ENCODE measurements at places on chromosomes 7 and 10.
A peak's percentile ranks its signal among the peaks of the same experiment; 100 is the strongest.

- DNase-seq, result no peak
These were observed 21.6 kb upstream of the GIMAP2 start for GRCh38 chr7:150663802-150664494.

DNA sequence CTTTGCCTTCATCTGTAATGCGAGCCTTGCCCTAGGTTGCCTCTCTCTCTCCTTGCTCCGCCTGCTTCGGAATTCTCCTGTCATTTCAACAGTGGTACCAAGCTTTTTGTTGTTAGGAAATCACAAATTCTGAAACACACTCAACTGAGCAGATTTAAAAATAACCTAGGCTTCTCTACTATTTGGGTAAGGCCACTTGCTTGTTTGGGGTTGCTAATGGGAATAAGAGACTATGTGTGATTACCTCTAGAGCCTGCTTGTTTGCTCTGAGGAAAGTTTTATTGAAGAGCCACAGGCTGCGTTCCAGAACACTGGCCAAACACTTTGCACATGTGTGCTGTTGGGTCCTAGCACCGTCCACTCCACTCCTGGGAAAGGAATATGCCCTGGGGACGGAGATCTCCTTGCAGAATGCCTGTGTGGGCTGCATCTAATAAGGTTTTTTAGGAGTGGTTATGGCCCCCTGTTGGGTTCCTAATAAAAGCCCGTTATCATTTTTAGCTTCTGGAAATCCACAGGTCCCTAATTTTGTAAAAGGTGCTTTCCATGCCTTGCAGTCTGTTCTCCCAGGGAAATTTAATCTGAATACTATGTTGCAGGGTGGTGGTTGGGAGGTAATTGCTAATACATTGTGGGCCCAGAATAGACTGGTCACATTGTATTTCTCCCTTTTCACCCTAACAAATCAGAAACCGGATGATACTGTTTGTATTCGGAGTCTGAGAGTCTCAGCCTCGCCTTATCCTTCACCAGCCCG is 68.7 kb upstream of the KLF6 start:
- DNase-seq, result no peak

DNA sequence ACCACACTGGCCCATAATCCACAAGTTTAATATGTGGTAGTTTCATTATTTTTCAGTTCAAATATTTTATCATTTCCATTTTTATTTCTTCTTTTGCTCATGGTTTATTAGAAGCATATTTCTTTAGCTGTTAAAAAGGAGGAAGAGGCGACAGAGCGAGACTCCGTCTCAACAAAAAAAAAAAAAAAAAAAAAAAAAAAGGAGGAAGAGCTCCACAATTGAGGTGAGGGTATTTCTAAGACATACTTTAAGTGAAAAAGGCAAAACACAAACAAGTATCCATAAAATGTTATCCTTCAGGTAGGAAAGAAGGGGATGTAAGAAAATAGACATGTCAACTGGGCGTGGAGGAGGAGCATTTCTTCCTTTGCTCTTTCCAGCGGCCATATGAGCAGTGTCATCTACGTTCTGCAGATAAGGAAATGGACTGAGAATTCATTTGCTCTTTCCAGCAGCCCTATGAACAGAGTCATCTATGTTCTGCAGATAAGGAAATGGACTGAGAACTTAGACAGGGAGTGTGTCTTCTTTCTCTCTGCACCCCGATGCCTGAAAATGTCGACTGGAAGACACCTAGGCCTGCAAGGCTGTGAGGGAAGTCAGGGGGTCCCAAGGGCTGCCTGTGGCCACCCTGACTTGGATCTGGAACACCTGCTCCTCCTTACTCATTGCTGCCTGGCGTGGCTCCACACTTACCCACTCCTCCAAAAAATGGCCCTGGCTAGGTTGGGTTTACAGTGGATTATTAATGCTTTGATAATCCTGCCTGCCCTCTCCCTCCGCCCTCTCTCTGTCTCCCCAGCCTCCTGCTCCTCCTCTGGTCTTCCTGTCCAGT is 18.9 kb upstream of the RAMP3 start:
- no peak for DNase-seq

DNA sequence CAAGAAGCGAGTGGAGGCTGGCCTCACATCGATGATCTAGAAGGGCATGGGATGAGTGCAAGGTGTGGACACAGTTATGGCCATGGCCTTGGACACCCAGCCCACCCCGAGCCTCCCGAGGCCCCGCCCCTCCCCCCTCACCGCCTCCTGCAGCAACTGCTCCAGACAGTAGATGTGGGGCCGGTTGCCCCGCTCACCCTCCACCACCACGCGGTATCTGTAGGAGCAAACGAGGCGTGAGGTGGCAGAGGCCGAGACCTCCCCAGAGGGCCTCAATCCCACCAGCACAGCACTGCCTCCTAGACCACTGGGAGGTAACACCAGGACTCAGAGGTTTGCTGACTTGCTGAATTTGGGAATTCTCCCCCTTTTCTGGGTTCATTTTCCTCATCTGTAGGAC is 37.6 kb downstream of the SLC29A4 start:
- DNase-seq, result no peak

- DNase-seq, result no peak
These were observed 101.7 kb upstream of the TMEM26 start for GRCh38 chr10:61554925-61555324.

DNA sequence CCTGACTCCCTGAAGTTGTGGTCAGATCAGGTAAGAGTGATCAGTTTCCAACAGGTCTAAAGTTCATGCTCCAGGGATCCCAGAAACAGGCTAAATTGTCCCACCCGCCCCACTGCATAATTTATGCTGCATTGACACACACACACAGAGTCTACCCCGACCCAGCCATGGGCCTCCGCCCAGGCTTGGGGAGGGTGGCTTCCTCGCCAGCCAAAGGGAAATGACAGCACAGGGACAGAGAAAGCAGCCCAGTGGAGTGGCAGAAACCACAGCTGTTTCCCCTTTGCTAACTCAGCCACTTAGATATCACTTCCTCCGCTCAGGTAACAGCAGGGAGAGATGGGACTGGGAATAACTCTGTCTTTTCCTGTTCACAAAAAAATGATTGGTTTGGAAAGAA is 9.4 kb downstream of the SH3PXD2A start:
- no peak for DNase-seq

GRCh38 chr10:124166431-124167125 is 73.2 kb upstream of the CHST15 start:
- no peak for DNase-seq

GRCh38 chr7:99312316-99313203 is 13.1 kb upstream of the ARPC1A start:
- DNase-seq, result no peak

DNA sequence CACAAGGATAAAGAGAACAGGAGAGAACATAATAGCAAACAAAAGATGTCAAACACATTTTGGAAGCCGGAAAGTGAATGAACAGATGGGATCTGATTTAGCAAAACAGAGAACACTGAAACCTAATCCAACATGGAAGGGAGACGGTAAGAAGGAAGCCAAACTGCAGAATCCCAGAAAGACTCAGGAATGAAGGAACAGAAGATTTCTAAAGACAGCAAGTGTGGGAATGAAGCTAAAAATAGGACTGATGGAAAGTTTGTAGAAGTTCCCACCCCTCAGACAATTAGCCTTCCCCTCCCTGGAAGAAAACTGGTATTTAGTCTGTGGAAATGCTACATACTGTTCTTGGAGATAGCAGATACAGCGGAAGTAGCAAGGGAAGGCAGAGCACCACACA is 40.8 kb downstream of the SLC16A12 start:
- DNase-seq, result no peak

DNA sequence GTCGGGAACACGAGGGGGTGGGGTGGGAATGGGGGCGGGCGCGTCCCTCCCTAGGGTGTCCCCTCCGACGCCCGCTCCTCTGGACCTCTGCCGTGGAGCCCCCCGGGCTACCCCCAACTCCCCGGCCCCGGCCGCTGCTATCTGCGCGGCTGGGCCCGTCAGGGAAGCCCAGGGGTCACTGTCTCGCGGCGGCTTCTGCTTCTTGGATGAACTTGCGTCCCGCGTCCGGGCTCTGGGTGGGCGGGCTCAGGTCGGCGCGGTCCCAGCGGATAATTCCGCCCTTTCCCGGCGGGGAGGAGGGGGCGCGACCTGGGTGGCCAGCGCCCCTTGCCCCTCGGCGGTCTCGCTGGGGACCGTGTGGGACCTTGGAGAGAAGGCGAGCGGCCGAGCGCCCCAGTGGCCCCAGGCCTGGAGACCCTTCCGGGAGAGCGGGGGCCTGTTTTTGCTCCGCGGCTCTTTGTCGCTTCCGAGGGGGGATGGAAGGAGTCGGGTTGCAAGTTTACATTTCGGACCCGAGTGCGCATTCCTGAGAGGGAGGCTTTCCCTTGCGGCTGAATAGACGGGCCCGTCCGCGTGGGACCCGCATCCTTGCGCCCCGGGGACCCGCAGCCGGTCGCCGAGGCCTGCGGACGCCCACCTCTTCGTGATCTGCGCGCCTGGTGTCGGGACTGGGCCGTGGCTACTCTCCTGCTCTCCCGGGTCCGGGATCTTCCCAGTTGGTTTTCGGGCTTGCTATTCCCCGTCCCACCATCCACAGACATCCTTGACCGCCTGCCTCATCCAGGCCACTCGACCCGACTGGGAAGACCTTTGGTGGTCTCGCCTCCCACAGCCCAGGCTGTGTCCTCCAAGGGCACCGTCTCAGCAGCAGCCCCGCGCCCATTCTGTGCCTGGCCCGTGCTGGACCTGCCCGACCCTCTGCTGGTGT is 812 bp downstream of the DOCK1 start:
- no peak for DNase-seq

DNA sequence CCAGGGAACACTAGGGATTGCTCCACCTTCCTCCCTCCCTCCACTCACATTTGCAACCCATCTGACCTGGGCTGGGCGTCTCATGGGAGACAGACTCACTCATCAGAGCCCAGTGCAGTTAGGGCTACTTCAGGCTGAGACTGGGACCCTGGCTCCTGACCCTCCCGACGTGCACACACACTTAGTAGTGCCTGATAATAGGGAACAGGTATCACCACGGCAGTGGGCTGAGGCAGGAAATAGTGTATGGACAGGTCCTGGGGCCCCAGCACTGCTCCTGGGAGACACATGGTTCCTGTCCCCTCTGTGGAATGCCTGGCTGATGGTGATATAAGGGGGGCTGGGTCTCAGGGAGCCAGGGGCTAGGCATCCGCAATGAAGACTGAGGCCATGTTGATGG is 14.3 kb downstream of the AQP1 start:
- DNase-seq, result no peak

GRCh38 chr10:77909749-77910375 is 16.7 kb downstream of the DLG5 start:
- no peak for DNase-seq

DNA sequence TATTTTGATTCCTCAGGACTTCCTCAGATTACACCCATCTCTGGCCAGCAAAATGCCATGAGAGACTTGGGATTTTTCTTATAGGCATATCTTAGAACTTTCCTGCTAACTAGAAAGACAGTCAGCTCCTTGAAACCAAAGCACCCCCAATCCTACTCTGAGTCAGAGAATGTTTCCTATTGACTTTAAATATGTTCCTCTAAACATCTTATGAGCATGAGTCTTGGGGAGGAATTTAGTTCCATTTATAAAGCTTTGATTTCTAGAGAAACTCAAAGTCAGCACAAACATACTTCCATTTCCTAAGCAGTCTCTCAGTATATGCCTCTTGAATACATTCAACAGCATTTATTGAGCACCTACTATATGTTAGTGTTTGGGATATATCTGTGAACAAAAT is 128.5 kb downstream of the INHBA start:
- peak; percentile 40 for DNase-seq

GRCh38 chr10:101602761-101603398 is 14.8 kb downstream of the DPCD start:
- peak; percentile 31 for DNase-seq

GRCh38 chr10:125283191-125283835 is 123.0 kb upstream of the CTBP2 start:
- DNase-seq, result no peak

GRCh38 chr7:131602304-131602993 is 46.0 kb upstream of the PODXL start:
- DNase-seq, result no peak

DNA sequence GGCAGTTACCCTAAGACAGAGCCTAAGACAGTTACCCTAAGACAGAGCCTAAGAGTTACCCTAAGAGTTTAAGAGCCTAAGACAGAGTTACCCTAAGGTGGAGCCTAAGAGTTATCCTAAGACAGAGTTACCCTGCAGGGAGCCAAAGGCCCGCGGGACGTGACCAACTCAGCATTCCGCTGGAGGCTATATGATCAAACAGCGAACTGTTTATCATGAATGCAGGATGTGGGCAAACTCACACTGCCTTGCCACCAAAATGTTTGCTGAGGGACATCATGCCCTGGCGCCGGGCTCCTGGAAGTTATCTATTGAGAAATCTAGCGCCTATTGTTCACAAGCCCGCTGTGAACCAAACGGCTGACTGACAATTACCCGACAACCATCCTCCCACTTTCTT is 49.9 kb downstream of the BLVRA start:
- DNase-seq, result no peak

GRCh38 chr10:61065051-61065450 is 121.1 kb upstream of the RHOBTB1 start:
- no peak for DNase-seq

DNA sequence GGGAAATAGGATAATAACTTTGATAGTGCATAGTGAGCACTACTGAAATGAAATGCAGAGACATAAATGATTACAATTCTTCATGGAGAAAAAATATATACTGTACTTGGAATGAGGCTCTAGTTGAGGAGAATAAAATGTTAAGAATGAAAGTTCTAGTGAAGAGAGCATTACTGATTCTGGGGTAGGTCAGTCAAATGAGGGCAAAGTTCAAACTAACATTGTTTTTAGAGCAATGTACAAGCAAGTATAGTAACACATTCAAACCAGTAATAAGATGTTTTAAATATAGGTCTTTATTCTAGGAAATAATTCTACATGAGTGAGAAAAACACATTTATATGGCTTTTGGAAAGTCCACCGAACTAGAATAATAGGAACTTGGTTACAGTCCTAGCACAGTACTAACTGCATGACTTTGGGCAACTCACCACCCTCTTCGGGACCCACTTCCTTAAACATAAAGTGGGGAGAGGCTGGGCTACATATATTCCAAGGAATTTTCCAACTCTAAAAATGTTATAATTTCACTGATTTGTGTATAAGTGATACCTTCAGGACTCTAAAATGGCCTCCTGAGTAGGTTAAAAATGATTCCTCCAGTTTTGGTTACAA is 86.4 kb downstream of the CDK6 start:
- no peak for DNase-seq

DNA sequence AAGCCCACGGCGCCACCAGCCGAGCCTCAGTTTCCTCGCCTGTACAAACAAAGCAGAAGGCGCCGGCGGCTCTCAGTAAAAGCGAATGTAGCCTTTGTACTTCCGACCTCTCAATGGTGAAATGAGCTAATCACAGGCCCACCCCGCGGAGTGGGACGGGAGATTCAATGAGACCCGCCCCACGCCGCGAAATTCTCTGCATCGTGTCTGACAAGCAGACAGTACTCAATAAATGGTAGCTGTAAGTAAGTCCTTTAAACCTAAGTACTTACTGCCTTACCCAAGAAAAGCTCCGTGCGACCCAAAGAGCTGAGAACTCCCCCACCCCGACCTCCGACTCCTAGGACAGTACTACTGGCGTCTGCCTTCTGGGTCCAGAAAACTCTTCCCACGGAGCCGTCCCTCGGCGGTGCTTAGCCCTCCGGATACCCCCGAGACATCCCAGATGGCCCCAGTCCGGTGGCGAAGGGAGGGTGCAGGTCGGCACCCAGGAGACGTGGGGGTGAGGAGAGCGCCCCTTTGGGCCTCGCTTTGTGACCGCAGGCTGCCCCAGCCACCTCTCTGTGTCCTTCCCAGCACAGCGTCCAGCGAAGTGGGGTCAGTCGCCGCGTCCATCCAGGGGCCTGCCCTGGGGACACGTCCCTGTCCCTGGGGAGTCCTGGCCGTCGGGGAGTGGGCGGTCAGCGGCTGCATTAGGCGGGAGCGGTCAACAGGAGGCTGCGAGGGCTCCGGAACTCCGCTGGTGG is 972 bp upstream of the CXCL12 start:
- DNase-seq, result no peak

Data from GM04503 (cell line).